ENCODE measurements at places on chromosomes 16 and 17.

- no peak for DNase-seq
- H3K4me3 ChIP-seq = no peak overlapping the region
- H3K27me3 ChIP-seq = no peaks in the 10 kb centered on the region
- peaks cover 7% of the 10 kb centered on the region for H3K36me3 ChIP-seq
Measured at GRCh38 chr17:57677858-57678257, 67.2 kb downstream of the CCDC182 start.

GRCh38 chr17:38428112-38428642 is at the start of gene ARHGAP23:
ARHGAP23 (plus strand) TSS chr17:38428464; CDS start chr17:38428486, 22 bp downstream.
- peaks cover 18% of the 10 kb centered on the region for H3K4me1 ChIP-seq
- peaks cover 18% of the 10 kb centered on the region for H3K27me3 ChIP-seq
- no peak within 1 kb of the TSS for H3K27ac ChIP-seq
- H3K36me3 ChIP-seq = no peaks in the 10 kb centered on the region
- peak within 1 kb of the TSS; percentile 51 for H3K4me3 ChIP-seq
- peak; percentile 37 for DNase-seq

GRCh38 chr17:42027961-42028790 is 8.3 kb downstream of the NKIRAS2 start:
- no peaks in the 10 kb centered on the region for H3K27me3 ChIP-seq
- no peak overlapping the region for H3K27ac ChIP-seq
- H3K4me3 ChIP-seq = no peak overlapping the region
- peaks cover 18% of the 10 kb centered on the region for H3K36me3 ChIP-seq
- peaks cover 11% of the 10 kb centered on the region for H3K4me1 ChIP-seq
- no peak for DNase-seq

GRCh38 chr17:37465069-37465616 is 24.5 kb upstream of the DUSP14 start:
- H3K4me1 ChIP-seq = peaks cover 2% of the 10 kb centered on the region
- H3K36me3 ChIP-seq = peaks cover 46% of the 10 kb centered on the region
- no peak overlapping the region for H3K4me3 ChIP-seq
- DNase-seq = no peak
- no peak overlapping the region for H3K27ac ChIP-seq

DNA sequence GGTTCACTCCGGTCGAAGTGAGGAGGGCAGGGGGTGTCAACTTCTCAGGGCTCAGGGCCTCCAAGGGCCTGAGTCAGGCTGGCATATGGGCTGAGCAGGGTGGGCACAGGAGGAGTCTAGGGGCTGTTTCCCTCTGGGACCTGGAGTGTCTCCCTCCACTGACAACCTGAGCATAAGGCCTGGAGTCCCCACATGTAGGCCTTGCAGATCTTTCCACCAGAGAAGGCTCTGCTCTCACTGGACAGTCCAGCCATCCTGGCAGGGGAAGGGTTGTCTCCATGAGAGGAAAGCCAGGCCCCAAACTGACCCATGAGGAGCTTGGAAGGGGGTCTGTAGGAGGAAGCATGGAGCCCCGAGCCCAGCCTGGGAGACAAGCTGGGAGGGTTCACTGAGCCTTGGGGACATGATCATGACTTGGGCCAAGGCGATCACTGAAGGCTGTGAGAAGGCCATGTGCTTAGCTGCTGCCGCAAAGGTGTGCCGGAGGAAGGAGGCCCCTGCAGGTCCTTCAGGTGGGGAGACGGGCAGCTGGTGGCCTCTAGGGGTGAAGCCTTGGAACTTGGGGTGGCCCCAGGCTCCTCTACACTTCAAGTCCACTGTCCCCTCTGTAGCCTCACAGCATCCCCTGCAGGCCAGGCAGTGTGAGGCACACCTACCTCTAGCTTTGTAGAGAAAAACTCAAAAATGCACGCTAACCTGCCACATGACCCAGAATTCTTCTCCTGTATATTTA is 9.9 kb downstream of the CMTM2 start:
- no peaks in the 10 kb centered on the region for H3K36me3 ChIP-seq
- no peak overlapping the region for H3K4me3 ChIP-seq
- DNase-seq = peak; percentile 61
- H3K27me3 ChIP-seq = no peaks in the 10 kb centered on the region
- peaks cover 26% of the 10 kb centered on the region for H3K4me1 ChIP-seq
- H3K27ac ChIP-seq = no peak overlapping the region

DNA sequence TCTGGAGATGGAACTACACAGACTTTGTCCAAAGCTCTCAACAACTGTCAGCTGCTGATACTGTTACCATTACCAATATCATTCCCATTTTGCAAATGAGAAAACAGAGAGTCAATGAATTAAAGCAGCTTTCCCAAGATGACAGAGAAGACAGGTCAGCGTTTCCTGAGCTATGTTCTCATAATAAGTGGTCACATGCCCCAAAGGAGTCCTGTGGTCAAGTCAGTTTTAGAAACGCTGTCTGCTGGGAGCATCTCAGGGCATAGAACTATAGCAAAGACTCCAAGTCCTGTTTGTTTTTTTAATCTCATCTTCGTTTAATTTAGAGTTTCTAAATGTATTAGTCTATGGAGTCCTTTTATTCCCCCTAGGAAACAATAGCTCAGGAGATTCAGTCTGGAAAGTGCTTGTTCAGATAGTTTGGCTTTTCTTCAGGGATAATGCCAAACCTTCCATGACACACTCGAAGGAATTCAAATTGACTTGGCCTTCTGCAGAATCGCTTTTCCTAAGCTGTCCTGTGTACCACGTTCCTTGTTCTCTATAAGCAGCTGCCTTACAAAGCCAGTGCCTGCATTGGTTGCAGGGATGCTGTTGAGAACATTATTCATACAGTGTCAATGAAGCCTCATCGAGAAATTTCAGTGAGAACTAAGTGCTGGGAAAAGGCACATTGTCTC is 12.1 kb downstream of the CCDC42 start:
- H3K36me3 ChIP-seq = no peaks in the 10 kb centered on the region
- DNase-seq = no peak
- H3K27me3 ChIP-seq = no peaks in the 10 kb centered on the region
- H3K27ac ChIP-seq = no peak overlapping the region
- no peak overlapping the region for H3K4me3 ChIP-seq

DNA sequence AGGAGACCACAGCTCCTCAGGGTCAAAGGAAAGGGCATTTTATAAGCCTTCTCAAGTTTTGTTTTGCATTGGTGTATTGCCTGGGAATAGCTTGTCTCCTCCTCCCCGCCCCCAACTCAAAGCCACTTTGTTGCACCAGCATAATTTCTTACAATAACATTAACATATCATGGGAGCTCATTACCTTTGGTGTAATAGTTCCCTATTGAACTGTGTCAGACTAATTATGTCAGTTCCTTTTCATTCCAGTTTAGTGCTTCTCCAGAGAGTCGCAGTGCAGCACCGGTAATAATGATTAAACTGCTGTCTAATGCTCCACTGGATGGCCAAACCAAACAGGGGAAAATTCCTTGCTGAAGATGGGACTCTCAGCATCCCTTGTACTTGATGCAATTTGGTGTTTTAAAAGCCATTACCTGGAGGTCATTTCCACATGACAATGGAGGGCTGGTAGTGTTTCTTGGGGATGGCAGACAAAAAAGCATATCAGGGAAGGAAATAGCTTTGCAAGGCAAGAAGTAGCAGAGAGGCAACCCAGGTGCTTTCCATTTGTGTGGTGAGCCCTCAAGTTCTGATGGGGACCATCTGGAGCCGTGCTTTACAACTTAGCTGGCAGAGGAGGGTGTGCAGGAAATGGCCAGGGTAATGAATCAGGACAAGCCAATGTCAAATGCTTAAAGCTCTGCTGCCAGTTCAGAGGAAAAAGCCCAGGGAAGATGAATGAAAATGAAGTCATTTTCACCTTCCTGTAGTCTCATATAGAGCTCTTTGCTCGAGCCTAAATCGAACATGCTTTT is 91.5 kb upstream of the NLRP1 start:
- H3K36me3 ChIP-seq = no peaks in the 10 kb centered on the region
- no peaks in the 10 kb centered on the region for H3K4me1 ChIP-seq
- no peak overlapping the region for H3K27ac ChIP-seq
- DNase-seq = no peak
- no peak overlapping the region for H3K4me3 ChIP-seq
- H3K27me3 ChIP-seq = no peaks in the 10 kb centered on the region

GRCh38 chr17:31388770-31389656 is 2.5 kb upstream of the RAB11FIP4 start:
- no peak overlapping the region for H3K27ac ChIP-seq
- no peaks in the 10 kb centered on the region for H3K36me3 ChIP-seq
- H3K4me1 ChIP-seq = peaks cover 16% of the 10 kb centered on the region
- peaks cover 25% of the 10 kb centered on the region for H3K27me3 ChIP-seq
- DNase-seq = peak; percentile 30
- H3K4me3 ChIP-seq = no peak overlapping the region

GRCh38 chr16:84288902-84289301 is 5.8 kb upstream of the WFDC1 start:
- no peak overlapping the region for H3K27ac ChIP-seq
- no peak for DNase-seq
- H3K4me1 ChIP-seq = no peaks in the 10 kb centered on the region
- peaks cover 11% of the 10 kb centered on the region for H3K27me3 ChIP-seq

DNA sequence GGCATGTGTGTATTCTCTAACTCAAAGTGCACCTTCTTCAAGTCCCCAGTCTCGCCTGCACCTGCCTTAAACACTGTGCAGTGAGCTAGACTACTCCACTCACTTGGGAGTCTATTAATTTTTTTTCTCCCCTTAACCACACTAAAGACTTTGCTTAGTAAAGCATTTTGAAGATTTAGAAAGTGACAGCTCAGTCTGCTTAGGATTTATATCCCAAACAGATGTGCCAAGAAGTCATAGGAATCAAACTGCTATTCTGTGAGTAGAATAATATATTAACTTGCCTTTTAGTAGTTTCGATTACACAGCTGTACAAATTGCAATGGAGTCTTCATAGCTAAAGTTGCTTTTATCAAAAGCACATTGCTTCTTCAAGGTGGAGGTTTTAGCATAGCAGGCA is 47.2 kb upstream of the MED13 start:
- no peaks in the 10 kb centered on the region for H3K27me3 ChIP-seq
- no peaks in the 10 kb centered on the region for H3K4me1 ChIP-seq
- no peaks in the 10 kb centered on the region for H3K36me3 ChIP-seq
- no peak overlapping the region for H3K4me3 ChIP-seq

- no peaks in the 10 kb centered on the region for H3K27me3 ChIP-seq
- no peak overlapping the region for H3K4me3 ChIP-seq
- H3K27ac ChIP-seq = no peak overlapping the region
- peak; percentile 43 for DNase-seq
- no peaks in the 10 kb centered on the region for H3K36me3 ChIP-seq
Measured at GRCh38 chr16:17476414-17477259, 5.9 kb upstream of the XYLT1 start.

- DNase-seq = no peak
- no peak overlapping the region for H3K27ac ChIP-seq
- H3K4me3 ChIP-seq = no peak overlapping the region
- no peaks in the 10 kb centered on the region for H3K27me3 ChIP-seq
Measured at GRCh38 chr17:63361182-63361581, 84.9 kb downstream of the CYB561 start.

GRCh38 chr16:12131755-12132154 is 155.2 kb downstream of the SNX29 start:
- H3K27ac ChIP-seq = no peak overlapping the region
- no peaks in the 10 kb centered on the region for H3K4me1 ChIP-seq

DNA sequence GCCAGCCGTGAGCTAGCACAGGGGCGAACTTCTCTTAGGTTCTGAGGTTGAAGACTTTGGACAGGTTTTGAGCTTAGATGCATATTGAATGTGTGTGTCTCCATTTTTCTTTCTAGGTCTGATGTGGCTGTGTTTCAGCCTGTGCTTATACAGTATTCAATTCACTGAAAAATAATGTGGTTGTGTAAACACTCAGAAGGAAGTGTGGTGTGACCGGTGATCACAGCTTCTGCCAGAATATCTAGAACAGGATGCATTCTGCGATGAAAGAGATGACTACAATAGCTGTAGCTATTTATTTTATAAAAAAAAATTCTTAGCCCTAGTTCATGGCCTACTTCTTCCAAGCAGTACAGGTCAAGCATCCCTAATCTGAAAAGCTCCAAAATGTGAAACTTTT is 64.4 kb downstream of the MAP2K6 start:
- H3K27me3 ChIP-seq = no peaks in the 10 kb centered on the region
- H3K36me3 ChIP-seq = peaks cover 3% of the 10 kb centered on the region
- no peak overlapping the region for H3K27ac ChIP-seq
- DNase-seq = no peak
- H3K4me1 ChIP-seq = no peaks in the 10 kb centered on the region
- no peak overlapping the region for H3K4me3 ChIP-seq

GRCh38 chr16:3841729-3842508 is 38.6 kb downstream of the CREBBP start:
- H3K27me3 ChIP-seq = no peaks in the 10 kb centered on the region
- DNase-seq = no peak
- peaks cover 26% of the 10 kb centered on the region for H3K36me3 ChIP-seq
- no peak overlapping the region for H3K4me3 ChIP-seq
- peaks cover 12% of the 10 kb centered on the region for H3K4me1 ChIP-seq
- H3K27ac ChIP-seq = no peak overlapping the region

DNA sequence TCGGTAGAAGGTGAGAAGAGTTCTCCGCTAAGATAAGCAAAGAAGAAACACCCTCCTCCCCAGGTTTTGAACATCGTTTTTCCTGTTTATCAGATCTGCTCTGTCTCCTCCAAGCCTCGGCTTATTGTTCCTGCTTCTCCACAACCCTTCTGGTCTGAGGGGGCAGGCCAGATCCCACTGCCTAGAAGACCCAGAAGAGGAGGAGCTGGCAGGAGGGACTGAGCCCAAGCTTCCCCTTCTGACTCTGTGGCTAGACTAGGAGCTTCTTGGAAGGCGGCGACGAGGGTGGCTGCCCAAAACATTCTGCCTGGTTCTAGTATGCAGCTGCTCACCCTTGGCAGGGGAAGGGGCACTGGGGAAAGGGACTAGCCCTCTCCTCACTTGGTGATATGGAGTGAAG is 5.2 kb upstream of the HOXB5 start:
- H3K4me3 ChIP-seq = no peak overlapping the region
- H3K27ac ChIP-seq = no peak overlapping the region
- H3K4me1 ChIP-seq = peaks cover 54% of the 10 kb centered on the region
- H3K27me3 ChIP-seq = peaks cover 93% of the 10 kb centered on the region
- DNase-seq = no peak

- no peak overlapping the region for H3K27ac ChIP-seq
- H3K36me3 ChIP-seq = no peaks in the 10 kb centered on the region
- H3K4me1 ChIP-seq = no peaks in the 10 kb centered on the region
Measured at GRCh38 chr16:9625122-9625521, 533.7 kb downstream of the HAPSTR1 start.

DNA sequence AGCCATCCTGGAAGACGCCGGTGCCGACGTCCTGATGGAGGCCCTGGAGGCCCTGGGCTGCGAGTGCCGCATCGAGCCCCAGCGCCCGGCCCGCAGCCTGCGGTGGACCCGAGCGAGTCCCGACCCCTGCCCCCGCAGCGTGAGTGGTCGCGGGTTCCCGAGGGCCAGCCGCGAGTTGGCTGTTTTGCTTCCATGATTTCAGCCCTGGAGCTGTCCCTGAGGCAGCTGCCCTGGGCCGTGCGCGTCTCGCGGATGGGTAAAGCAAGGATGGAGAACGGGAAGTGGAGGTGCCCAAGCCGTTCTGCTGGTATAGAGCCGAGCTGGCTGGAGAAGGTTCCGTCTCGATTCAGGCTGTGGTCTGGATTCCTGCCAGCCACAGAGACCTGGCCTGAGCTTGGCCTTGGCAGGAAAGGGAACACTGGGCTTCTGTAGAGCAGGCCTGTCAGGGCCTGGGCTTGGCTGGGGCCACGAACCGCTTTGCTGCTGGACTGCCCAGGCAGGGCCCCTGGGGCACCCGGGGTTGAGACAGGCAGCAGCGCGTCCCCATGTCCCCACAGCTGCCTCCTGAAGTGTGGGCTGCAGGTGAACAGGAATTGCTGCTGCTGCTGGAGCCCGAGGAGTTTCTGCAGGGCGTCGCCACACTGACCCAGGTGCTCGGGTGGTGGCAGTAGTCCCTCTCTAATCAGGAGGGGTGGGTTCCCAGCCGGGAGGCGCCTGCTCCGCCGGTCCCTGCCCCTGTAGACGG is 941 bp upstream of the MRPS34 start:
- DNase-seq = no peak
- H3K27me3 ChIP-seq = no peaks in the 10 kb centered on the region
- H3K27ac ChIP-seq = peak overlapping the region; percentile 69
- H3K4me3 ChIP-seq = peak overlapping the region; percentile 89
- H3K4me1 ChIP-seq = peaks cover 42% of the 10 kb centered on the region

Measured in CD4-positive, alpha-beta T cell (primary cell).